NCI-H1436 treated with DMSO at 0.1 percent for 48 hours (cell line): ENCODE measurements at places on chromosomes 7 and 10.
A peak's percentile ranks its signal among the peaks of the same experiment; 100 is the strongest.

- peak; percentile 76 for DNase-seq
Observed at GRCh38 chr10:75018251-75018650, 93.2 kb upstream of the SAMD8 start.

- DNase-seq = no peak
Observed at GRCh38 chr7:156017431-156017830, 205.2 kb upstream of the SHH start.

DNA sequence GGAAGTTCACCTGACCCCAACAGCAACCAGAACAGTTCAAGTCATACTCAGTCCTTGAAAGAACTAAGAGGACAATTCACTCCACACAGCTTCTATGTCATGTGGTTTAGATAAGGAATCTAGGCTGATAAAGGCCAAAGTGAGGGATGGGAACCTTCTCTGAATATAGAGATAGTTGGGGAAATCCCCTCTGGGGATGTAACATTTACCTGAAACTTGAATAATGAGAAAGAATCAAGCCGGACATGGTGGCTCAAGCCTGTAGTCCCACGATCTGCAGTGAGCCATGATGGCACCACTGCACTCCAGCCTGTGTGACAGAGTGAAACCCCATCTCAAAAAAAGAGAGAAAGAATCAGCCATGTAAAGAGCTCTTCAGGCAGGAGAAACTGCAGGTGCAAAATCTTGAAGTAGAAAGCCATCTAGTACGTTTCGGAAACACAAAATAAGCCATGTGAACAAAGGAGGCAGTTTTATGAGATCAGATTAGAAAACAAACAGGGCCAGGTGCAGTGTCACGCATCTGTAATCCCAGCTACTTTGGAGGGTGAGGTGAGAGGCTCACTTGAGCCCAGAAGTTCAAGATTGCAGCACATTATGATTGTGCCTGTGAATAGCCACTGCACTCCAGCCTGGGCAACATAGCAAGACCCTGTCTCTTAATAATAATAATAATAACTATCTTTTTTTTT lies 4.5 kb upstream of the DNMBP start:
- DNase-seq = peak; percentile 62

GRCh38 chr7:55423277-55423711 lies 58.2 kb downstream of the LANCL2 start:
- no peak for DNase-seq

- no peak for DNase-seq
Observed at GRCh38 chr7:128402356-128402755, 7.4 kb downstream of the IMPDH1 start.

DNA sequence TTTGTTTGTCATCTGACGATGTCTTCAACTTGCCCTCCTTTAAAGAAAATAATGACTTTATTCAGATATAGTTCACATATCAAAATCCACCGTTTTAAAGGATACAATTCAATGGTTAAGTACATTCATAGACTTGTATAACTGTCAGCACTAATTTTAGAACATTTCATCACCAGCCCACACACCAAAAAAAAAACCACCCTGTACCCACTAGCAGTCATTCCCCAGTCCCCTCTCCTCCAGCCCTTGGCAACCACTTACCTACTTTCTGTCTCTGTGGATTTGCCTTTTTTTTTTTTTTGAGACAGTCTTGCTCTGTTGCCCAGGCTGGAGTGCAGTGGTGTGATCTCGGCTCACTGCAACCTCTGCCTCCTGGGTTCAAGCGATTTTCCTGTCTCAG lies 5.3 kb upstream of the HILPDA start:
- DNase-seq = no peak

DNA sequence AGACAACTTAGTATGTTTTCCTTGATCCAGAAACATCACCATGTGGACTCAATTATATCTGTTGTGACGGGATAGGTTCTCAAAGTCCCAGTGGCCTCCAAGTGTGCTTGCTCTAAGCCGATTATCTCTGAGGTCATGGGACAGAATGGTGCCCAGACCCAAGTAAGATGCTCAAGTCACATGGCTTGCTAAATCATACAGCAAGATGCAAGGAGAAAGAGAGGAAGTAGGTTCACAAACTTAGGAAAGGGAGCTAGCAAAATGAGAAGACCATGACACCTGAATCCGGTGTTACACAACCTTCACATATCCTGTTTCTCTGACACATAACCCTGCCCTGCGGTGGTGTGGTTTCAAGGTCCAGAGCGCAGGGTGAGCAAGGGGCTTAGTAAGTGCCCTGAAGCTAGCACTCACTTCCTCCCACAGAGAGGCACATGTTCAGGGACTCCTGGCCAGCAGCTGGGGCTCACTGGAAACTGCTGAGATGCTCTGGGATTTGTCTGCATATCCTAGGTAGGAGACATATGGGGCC lies 590.9 kb upstream of the ANKRD30A start:
- DNase-seq = no peak

- no peak for DNase-seq
Observed at GRCh38 chr7:127332880-127333279, 59.6 kb downstream of the ZNF800 start.
